ENCODE measurements at places on chromosomes 4 and X.

GRCh38 chrX:108332281-108332680 lies 105.9 kb downstream of the COL4A6 start:
- DNase-seq = no peak

GRCh38 chrX:79065696-79066095 lies 78.8 kb upstream of the GPR174 start:
- DNase-seq = no peak

- DNase-seq = no peak
Observed at GRCh38 chr4:149211876-149212275, 603.8 kb downstream of the IQCM start.

GRCh38 chrX:24148121-24148520 lies 1.4 kb upstream of the ZFX start:
- no peak for DNase-seq

- DNase-seq = no peak
Observed at GRCh38 chr4:122687531-122688061, 44.9 kb upstream of the BBS12 start.

DNA sequence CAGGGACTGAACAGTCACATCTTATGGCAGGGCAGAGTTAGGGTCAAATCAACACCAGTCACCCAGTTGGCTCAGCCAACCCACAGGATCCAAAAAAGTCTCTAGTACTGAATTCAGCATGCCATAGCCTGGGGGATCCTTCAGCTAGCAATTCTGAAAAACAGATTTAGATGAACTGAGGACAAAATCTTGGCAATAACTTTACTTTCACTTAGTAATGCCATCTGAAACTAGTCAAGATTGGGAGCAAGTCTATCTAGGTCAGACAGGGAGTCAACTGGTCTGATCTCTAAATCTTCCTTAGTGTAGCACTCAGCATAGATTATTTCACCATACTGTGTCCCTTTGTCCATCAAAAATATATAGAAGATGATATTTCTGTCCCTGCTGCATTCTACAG lies 76.0 kb downstream of the HHIP start:
- no peak for DNase-seq

DNA sequence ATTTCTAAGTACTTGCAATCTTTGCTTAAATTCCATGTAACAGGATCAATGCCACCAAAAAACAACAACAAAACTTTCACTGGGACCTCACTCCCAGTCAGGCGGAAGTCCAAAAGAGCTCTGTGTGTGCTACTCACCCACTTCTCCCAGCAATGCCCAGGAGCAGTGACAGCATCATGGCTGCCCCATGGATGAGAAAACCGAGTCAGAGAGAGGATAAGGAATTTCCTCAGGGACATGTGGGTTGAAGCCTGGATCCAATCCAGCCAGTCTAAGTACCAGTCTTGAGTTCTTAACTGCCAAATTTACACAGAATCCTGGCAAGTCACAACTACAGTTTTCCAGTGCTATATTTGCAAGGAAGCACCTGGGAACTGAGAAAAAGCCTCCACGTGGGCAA lies 64.5 kb downstream of the STX18 start:
- no peak for DNase-seq

GRCh38 chr4:108094923-108095482 lies 73.7 kb downstream of the LEF1 start:
- DNase-seq = no peak

DNA sequence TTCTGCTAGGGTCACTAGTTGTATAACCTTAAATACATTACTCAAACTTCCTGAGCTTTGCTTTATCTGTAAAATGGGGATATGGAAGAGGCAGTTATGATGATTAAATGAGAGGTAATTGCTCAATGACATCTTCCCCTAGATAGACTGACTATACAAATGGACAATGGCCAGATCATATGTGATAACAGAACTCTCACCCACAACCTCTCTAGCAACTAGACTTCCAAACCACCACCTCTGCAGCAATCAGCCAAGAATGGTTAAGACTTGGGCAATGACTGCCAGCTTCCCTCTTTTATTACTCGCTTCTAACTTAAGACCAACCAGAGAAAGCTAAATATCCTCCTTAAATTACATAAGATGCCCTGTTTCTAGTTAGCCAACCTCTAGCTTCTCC lies 2.9 kb upstream of the SEPSECS start:
- no peak for DNase-seq

DNA sequence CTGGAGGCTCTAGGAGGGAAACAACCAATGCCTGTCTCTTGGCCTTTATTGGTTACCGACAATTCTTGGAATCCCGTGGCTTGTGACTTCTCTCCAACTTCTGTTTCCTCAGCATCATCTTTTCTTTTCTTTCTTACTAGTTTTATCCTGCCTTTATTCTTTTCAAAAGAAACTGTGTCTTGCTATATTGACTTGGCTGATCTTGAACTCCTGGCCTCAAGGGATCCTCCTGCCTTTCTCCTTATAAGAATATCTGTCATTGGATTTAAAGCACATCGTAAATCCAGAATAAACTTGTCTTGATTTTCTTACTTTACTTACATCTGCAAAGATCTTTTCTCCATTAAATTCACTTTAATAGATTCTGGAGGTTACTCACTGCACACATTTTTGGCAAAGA lies 49.9 kb upstream of the UGT2B10 start:
- DNase-seq = no peak

GRCh38 chr4:5863461-5864113 lies 29.3 kb downstream of the CRMP1 start:
- DNase-seq = peak; percentile 40

- no peak for DNase-seq
Observed at GRCh38 chrX:16518131-16518530, 131.8 kb upstream of the S100G start.

DNA sequence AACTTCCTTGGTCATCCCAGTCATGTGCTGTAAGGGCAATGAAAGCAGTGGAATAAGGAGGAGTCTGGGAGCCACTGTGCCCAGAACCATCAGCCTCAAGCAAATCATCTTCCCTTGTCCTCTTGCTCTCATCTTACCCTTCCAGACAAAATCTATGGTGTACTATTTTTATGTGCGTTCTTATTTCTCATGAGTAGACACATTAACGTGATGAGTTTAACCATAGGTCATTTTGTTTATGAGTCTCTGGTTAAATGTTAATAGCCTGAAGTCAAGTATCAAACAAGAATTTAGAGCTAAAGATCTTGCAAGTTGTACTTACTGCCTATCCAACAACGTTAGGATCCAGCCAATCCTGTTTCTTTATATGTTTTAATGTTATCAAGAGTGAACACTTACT lies 495.3 kb downstream of the SPRY1 start:
- no peak for DNase-seq

GRCh38 chr4:15914291-15914690 lies 24.2 kb downstream of the FGFBP1 start:
- no peak for DNase-seq

DNA sequence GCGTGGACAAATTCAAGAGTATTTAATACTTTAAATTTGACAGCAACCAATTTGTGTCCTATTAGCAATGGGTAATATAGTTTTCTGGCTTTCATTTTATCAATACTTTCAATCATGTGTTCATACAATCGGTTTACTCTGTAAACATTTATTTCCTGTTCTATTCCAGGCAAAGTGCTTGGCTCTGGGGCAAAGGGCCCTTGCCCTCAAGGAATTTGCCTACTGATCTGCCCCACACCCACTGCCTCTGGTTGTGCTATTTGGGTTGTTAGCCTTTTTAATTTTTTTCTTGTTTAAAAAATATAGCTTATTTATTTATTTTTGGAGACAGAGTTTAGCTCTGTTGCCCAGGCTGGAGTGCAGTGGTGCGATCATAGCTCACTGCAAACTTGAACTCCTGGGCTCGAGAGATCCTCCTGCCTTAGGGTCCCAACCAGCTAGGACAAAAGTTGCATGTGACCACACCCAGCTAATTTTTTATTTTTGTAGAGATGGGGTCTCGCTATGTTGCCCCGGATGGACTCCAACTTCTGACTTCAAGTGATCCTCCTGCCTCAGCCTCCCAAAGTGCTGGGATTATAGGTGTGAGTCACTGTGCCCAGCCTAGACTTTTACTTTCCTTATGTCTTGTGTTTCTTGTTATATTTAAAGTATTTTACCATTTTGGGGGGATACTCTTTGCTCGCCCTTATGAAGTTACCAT lies 30.7 kb upstream of the CBR4 start:
- DNase-seq = no peak

DNA sequence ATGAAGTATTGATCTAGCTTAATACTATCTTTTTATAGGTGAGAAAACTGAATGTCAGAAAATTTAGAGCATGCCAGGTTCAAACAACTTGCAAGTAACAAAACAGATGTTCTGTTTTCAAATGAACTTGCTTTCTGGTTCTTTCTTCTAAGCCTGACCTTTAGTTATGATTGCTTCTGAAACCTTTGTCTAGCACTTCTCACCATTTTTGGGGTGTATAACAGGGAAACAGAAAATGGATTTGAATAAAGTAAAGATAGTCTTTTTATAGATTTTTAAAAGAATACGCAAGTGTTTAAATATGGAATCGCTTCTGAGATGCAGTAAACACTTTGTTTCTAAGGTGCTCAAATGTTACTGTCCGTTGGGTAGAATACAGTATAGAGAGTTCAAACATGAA lies 687.2 kb upstream of the CPEB2 start:
- no peak for DNase-seq

DNA sequence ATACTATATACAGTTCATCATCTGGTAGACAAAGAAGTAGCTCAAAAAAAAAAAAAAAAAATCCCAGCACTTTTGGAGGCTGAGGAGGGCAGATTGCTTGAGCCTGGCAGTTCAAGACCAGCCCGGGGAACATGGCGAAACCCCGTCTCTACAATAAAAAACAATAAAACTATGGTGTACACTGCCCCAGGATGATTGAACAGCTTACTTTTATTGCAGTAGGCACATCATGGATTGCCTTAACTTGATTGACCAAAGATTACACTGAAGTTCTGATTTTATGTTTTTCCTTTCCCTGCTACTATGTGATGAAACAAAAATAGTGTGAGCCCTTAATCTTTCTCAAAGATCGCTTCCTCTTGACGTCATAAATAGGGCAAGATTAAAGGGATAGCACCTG lies 60.6 kb downstream of the SNX25 start:
- no peak for DNase-seq

- no peak for DNase-seq
Observed at GRCh38 chr4:16524911-16525554, 298.8 kb upstream of the TAPT1 start.

- no peak for DNase-seq
Observed at GRCh38 chr4:52701207-52701606, 42.1 kb upstream of the USP46 start.

- no peak for DNase-seq
Observed at GRCh38 chrX:135330706-135331105, 21.4 kb downstream of the ETDC start.

GRCh38 chrX:83008415-83008814 lies 499.7 kb upstream of the POU3F4 start:
- no peak for DNase-seq

DNA sequence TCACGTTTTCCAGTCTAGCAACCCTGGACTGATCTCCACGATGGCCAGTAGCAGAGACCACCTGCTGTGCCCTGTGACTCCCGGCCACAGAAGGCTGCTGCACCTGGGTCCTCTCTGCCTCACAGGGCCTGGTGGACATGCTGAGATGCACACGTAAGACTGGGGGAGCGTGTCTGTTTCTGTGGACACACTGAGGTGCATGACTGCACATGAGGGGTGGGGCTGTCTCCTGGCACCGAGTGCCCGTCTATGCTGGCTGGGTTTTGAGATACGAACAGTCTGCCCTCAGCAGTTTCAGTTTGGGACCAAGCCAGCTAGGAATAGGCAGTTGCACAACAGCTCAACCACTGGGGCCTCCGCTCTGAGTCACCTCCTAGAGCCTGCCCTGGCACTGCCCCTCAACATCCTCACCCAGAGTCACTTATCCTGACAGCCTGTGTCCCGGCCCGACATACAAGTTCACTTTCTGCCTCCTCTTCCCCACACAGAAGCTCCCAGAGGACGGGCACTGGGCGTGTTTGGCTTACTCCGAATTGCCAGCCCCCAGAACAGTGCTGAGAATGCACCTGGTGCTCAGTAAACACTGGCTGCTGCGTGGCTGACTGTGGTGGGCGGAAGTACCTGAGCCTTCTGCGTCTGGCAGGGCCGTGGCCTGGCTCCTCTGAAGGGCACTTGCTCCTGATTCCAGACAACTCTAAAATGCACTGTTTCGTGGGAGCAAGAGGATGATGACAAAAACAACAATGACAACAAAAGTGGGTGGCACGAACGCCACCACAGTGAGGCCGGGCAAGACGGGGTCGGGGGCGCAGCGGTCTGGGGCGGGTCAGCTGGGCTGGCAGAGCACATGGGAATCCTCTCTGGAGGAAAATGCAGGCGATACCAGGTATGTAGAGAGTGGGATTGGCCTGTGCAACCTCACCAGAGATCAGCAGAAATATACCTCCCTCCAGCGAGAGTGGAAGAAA lies 30.9 kb downstream of the RNF212 start:
- no peak for DNase-seq

GRCh38 chr4:164383058-164383357 lies 370.9 kb upstream of the SMIM31 start:
- DNase-seq = no peak

- DNase-seq = no peak
Observed at GRCh38 chr4:114368751-114369150, 229.9 kb upstream of the UGT8 start.

DNA sequence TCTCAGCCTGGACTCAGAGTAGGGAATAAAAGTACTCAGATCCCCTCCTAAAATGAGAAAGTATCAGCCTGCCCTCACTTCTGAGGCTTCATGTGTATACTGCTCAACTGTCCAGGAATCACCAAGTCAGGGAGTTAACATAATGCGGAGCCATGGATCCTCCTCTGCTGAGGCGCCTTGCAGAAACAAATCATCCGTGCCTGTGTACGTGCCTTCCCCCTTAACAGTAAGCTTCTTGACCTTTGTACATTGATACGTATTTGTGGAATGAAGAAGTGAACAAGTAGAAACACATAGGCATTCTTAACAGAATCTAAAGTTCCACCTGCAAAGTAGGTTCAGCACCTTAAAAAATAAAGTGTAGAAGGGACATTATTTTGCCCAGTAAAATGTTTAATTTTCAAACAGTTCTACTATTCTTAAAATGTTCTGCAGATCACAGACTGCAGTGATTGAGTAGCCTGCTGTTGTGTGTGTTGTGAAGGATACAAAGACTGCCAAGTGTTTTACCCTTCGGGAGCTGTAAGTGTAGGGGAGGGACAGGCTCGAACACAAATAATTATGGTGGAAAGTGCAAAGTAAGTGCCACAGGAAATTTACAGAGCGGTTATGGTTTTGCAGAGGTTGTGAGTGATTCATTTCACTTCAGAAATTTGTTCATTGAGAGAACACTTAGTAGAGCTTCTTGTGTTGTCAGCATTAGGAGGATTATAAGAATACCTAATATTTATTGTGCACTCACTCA lies 61.9 kb downstream of the ARHGAP10 start:
- no peak for DNase-seq

DNA sequence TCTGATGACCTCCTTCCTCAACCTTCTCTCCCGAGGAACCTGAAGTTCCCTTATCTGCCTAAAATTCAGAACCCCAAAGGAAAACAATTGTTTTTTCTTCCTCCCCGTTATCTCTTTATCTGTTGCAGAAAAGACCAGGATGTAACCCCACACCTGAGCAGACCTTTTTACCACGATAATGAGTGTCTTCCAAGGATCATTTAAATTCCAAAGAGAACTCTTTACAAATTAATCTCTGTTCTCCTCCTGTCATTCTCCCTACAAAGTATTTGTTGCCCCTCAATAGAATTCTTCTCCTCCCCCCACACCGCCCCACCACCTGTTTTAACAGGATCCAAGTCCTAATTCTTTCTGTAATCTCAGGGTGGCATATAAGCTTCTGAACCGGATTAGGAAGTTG lies 78.5 kb upstream of the NLGN4X start:
- no peak for DNase-seq

All from stimulated activated CD8-positive, alpha-beta memory T cell treated with anti-CD3 and anti-CD28 coated beads, Interleukin-2, amount 100 ng/mL, for 48 hours (primary cell).